ENCODE measurements at places on chromosomes 2 and 18.

GRCh38 chr18:79429785-79430281 is 34.1 kb downstream of the NFATC1 start:
- no peak for DNase-seq

GRCh38 chr18:9868857-9869714 is 16.7 kb upstream of the TXNDC2 start:
- no peak for DNase-seq

GRCh38 chr2:129716781-129717559 is 262.5 kb upstream of the RAB6C start:
- DNase-seq, result no peak

GRCh38 chr2:200905618-200906296 is 16.6 kb downstream of the NIF3L1 start:
- peak; percentile 33 for DNase-seq

DNA sequence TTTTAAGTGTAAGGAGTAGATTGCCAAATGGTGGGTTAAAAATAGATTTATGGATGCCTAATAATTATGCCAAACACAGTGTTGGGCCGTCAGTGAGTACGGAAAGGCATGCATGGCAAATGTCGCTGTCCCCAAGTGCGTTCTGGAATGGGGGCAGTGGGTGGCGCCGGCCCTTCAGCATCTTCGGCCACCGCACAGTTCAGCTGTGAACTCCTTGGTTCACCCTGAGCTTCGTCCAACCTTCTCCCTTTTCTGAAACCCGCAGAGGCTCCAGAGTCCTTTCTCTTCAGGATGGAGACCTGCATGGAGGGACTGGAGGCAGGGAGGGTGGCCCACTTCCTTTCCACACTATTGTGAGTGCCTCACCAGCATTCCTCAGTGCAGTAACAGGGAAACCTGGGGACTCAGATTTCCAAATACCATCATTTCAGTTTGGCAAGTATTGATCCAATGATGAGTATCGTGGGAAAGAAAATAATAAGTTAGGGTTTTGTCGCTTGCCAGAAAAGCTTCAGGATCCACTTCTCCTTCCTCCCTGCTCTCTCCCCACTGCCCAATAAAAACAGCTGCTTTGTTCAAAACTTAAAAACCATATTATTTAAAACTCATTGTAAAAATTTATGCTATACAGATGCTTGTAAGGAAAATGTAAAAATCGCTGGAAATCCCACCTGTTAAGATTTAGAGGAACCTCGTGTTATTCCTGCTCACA is 74.6 kb upstream of the TXNDC2 start:
- no peak for DNase-seq

DNA sequence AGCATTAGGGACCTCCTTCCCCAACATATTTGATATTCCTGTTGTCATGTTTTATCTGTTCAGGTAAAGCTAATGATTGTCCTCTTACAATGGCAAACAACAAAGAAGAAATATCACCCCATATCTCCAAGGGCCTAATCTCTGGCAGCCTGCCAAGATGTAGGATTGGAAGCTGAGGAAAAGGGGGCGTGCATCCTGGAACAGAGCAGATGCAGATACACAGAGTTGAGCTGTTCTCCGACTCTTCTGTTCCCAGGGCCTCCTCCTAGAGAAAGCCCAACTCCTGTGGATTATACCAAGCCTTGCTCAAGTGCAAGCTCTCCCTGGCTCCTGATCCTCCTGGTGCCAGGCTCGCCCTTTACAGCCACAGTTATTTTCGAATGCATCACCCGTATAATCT is 35.2 kb upstream of the CD207 start:
- DNase-seq, result no peak

GRCh38 chr2:56244911-56245530 is 61.2 kb downstream of the CCDC85A start:
- no peak for DNase-seq

DNA sequence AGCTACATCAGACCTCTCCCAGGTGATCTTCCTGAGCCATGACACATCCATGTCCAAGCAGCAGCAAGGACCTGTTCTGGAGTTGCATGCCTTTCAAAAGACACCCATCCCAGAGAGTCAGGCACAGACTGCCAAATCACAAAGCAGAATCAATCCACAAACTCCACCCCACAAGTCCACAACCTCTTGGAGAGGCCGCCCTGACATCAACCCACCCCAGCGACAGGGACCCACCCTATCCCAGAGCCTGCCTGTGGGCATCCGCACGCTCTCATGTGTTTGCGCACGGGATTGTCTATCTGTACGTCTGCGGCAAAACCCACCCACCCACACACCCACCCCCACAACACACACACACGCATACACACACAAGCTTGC is 11.9 kb downstream of the SMAD7 start:
- no peak for DNase-seq

- no peak for DNase-seq
Observed at GRCh38 chr2:127216095-127216494, 4.0 kb downstream of the CYP27C1 start.

GRCh38 chr18:9233771-9234440 is 97.3 kb downstream of the ANKRD12 start:
- no peak for DNase-seq

GRCh38 chr2:42752314-42752713 is 11.6 kb downstream of the OXER1 start:
- DNase-seq, result peak; percentile 80

- DNase-seq, result no peak
Observed at GRCh38 chr2:119592436-119592835, 48.2 kb downstream of the CFAP221 start.

GRCh38 chr2:80856227-80856626 is 551.7 kb upstream of the LRRTM1 start:
- no peak for DNase-seq

DNA sequence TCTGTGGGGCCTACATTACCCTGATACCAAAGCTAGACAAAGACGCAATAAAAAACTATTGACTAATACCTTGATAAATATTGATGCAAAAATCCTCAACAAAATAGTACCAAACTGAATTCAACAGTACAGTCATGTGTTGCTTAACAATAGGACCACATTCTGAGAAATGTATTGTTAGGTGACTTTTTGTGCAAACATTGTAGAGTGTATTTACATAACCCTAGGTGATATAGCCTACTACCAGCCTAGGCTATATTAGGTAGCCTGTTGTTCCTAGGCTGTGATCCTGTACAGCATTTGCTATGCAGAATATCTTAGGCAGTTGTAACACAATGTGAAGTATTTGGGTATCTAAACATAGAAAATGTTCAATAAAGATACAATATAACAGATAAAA is 36.7 kb downstream of the CCDC138 start:
- no peak for DNase-seq

GRCh38 chr2:49236316-49236715 is 82.0 kb upstream of the FSHR start:
- DNase-seq, result no peak

DNA sequence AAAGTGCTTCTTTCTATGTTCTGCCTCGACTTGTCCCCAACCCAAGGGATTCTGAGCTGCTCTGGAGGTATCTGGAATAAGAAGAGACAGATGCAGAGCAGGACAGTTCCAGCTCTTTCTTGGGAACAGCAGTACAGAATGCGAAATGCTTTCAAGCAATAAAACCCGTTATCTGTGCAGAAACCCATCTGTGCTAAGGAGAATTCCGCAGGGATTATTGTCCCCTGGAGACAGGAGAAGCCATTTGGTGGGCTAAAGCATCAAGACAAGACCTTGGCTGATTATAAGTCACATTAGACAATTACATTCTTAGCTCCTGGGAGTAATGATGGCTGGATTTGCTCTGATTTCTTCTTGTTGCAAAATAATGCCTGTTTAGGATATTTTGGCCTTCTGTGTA is 185.4 kb upstream of the GLI2 start:
- no peak for DNase-seq

DNA sequence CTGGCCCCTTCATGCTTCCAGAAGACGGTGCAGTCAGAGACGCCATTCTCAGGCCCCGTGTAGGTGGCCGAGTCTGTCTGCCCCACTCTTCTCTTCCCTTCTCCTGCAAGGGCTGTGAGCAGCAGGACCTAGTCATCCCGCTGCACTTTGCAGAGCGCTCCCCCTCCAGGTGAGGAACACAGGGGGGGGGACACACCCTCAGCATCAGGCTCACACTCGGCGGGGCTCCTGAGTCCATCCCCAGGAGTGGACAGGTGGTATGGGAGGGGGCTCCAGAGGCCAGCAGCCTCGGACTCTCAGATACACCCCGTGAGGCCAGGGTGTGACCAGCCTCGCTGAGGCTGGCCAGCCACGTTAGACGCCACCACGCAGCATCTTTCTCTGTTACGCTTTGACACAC is 460.5 kb upstream of the MYT1L start:
- no peak for DNase-seq

DNA sequence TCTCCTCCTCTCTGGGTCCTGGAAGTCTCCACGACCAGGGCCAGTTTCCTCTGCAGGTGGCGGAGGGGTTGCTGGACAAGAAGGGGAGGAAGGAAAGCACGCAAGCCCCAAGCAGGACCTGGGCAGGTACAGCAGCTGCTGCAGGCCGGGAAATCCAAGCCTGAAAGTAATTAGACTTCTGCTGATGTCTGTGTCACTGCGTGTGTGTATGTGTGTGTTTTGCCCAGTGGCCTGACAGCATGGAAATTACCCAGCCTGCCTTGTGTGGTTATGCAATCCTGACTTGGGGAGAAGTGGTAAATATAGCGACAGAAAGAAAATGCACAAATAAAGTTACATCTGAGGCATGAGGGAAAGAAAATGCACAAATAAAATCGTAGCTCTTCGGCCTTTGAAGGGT is 121.8 kb upstream of the ZBTB14 start:
- no peak for DNase-seq

DNA sequence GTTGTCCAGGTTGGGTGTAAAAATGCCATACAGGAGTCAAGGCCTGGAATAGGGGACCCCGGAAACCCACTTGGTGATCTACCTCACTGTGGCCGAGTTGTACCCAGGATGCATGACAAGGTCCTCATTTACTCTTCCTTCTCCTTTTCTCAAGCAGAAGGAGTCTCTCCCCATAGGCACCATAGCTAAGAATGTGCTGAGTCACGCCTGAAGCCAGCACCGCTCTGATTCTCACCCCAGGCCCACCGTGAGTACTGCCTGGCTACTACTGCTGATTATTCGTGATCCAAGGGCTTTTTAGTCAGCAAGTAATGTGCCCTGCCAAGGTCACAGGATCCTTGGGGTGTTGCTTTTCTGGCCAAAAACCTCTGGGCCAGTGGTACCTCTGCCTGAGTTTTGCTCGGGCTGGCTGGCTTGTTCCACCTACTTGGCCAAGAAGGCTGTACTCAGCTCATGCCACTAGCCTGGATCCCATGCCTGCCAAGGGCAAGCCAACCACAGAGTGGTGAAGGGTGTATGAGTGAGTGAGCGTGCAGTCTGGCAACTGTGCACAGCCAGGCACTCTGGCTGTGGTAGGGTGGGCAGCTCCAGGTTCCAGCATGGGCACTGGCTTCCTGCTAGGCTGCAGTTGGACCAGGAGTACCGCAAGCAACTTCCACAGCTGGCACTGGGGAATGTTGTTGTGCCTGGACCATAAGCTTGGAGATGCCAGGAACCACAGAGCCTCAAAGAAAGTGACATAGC is 650.1 kb upstream of the VRK2 start:
- DNase-seq, result no peak

DNA sequence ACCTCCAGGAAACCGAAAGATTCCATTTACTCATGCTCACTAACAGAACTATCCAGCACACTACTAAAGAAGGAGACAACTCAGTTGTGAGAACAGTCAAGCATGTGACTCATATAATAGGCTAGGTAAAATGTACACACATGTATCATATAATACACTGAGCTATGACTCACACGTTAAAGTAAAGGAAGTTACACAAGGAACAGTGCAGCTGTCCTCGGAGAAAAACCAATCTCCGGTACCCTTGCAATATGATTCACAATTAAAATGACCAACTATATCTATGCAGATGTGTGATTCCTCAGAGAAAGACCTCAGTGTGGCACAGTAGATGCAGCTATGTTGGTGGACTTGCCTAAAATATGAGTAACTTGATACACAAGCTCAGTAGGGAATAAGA is 76.5 kb downstream of the STRN start:
- no peak for DNase-seq

GRCh38 chr18:34623557-34623956 is 86.5 kb upstream of the DTNA start:
- no peak for DNase-seq

- DNase-seq, result no peak
Observed at GRCh38 chr2:16495509-16496208, 170.0 kb downstream of the CYRIA start.

DNA sequence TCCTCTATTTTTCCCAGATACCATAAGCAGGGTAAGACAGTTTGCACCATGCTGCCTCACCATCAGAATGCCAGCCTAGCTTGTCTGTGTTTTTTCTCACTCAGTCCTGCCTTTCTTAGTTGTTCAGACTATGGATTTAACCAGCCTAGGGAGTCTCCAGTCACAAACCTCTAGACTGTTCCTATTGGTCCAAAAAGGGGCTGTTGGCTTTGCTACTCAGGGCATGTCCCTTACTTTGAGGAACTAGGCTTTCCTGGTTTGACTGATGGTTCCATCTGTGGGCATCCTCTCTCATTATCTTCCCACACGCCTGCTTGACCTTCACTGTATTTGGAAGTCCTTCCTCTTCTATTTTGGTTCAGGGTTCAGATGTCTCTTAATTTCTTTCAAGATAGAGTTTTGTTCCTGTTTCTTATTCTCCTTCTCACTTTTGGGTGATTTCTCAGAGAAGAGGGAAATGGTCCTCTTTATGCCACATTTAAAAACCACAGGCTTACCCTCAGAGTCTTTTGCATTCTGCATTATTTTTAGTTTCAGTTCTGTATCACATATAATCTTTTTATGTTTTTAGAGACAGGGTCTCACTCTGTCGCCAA is 31.3 kb upstream of the TMEM131 start:
- DNase-seq, result peak; percentile 20

Data from KG1 (cell line).